Dermis lymphatic vessel endothelial cell (primary cell): ENCODE measurements at places on chromosomes 11 and 22. TPM values are rescaled to one million over a fixed set of nuclear protein-coding genes. Genes with fewer than 3 reads are reported as not detected.

DEPDC5 gene
- total RNA-seq: 7.5 and 8.9 TPM in 2 replicates

SLC22A6 gene
- not detected in 2 replicates for total RNA-seq

OR6A2 gene
- under 0.01 TPM in 1 of 2 replicates, not detected in the other for total RNA-seq

TCN2 gene
- total RNA-seq: 13.8 and 18.5 TPM in 2 replicates

PNPLA5 gene
- not detected in 2 replicates for total RNA-seq

ANKK1 gene
- total RNA-seq: not detected in 2 replicates

HBD gene
- not detected in 2 replicates for total RNA-seq

PGA5 gene
- total RNA-seq: not detected in 2 replicates

CCDC73 gene
- under 0.01 TPM in 2 replicates for total RNA-seq

FGF19 gene
- total RNA-seq: not detected in 2 replicates

MAPK8IP1 gene
- 1.5 and 2.0 TPM in 2 replicates for total RNA-seq

TCIRG1 gene
- total RNA-seq: 43.9 and 45.9 TPM in 2 replicates

LGALS12 gene
- not detected in 2 replicates for total RNA-seq

CBLIF gene
- total RNA-seq: not detected in 2 replicates

GTSE1 gene
- 1.3 and 1.5 TPM in 2 replicates for total RNA-seq

NTM gene
- total RNA-seq: 0.54 TPM in 1 of 2 replicates, not detected in the other
